ENCODE measurements at places on chromosomes 3 and 15.

DNA sequence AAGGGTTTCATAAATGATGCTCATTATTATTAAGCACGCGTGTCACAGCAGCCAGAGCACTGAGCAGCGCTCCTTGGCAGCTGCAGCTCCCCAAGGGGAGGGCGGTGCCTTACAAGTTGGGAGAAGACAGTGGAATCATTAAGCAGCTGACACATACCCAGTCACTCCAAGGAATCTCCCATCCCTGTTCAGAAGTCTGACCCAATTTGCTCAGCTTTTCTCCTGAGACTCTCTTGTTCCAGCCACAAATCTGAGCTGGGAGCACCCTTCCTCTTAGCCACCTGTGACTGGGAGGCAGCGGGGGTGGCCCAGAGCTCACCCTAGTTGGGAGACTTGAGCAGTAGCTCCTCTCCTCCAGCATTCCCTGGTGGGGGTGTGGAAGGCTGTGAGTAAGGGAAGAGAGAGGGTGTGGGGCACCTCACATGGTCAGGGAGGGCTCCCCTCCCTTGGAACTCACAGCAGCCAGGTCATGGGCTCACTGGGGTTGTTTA, 64.3 kb downstream of the DUT start:
- no peak for DNase-seq

DNA sequence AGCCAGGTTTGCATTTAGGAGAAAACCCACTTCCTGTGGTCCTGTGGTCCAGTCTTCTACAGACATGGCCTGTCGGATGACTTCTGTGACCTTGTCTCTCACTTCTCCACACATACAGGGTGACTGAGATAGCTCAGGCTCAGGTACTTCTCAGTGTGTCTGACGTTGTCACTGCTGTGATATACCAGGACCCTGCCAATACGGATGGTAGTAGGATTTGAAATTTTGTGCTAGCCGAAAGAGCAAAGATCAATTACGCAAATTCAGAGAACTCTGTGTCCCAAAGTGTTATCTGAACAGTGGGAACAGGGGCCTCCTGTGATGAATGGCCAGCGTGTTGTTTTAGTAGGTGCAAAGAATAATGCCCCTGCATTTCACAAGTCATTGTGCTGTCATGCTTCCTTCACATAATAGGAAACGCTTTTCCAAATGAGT, 128.9 kb downstream of the MCTP2 start:
- DNase-seq = no peak

DNA sequence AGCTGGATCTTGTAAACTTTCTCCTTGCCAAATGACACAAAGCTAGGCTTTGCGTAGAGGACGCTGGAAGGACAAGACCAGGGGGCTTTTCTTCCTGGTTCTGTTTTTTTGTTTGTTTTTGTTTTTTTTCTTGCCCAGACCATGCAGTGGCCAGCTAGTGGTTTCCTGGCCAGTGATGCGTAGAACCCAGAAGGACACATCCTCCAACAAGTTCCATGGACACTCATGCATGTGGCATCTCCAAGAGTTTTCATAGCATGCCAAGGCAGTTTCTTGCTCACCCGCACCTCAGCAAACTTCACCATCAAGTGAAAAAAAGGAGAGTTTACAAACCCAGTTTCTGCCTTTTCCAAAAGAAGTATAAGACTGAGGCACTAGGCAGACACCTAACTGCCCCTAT, 46.1 kb upstream of the TMCO5A start:
- DNase-seq = no peak

DNA sequence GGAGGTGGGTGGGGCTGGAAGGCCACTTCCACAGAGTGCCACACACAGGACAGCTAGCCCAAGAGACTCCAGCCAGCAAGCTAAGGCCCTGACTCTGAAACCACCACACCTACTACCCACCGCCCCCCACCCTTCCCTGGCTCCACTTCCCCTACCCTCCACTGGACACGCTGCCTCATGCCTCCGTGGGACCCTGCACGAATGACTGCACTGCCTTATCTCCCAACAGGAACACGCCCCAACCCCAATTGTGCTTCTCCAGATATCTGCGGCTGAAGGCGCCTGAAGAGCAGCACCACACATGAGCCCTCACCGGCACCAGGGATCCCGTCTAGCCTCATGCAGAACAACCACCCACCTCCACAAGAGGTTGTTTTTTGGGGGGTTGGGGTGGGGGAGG, 2.7 kb downstream of the LINGO1 start:
- DNase-seq = no peak

DNA sequence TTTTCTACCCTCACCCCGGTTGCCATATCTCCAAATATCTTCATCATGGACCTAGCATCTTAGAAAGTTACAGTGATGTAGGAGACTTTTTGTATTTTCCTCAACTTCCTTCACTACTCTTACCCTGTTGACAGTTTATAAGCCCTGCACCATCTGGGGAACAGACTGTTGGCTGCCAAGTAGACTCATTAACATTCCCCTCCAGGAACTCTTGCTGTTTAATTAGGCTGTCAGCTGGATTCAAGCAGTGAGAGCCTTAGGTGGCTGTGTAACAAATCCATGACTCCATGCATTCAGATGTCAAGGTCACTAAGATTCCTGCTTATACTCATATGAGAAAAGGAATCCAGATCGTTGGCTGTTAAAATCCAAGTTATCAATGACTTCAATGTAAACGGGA, 198.3 kb downstream of the NAALADL2 start:
- no peak for DNase-seq

GRCh38 chr15:68676926-68677325, 98.1 kb downstream of the CORO2B start:
- DNase-seq = no peak

- no peak for DNase-seq
These were observed 1.6 kb upstream of the FURIN start for GRCh38 chr15:90866800-90867199.

DNA sequence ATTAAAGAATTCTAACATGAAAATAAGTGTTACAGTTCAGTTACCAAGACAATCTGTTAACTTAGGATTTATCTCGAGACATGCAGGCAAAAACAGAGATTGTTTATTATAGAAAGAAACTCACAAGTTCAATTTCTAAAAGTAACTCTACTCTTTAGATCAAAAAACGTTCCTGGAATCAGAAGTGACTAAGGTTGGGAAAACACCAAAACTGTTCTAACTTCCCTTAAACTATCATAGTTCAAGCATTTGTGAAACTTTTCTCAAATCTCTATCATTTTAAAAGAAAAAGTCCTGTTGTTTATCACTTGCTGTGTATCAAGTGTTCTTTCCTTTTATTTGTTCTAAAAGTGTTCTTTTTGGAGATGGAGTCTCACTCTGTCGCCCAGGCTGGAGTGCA, 8.7 kb downstream of the WDR82 start:
- no peak for DNase-seq

DNA sequence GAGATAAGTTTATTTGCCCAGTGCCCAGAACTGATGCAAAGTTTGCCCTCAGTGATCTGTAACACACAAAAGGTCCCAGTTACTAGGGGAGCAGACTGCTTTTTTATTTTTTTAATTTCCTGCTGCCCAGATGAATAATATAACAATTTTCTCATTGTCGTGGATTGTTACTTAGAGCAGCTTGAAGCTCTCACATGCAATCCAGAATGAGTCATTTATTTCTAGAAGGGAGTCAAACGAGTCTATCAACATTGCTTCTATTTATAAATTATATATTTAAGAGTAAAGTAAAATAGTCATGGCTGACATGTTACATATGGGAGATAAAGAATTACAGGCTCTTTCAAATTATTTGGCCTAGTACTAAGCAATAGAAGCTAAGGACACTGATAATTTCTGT, 41.3 kb downstream of the MEIS2 start:
- no peak for DNase-seq

DNA sequence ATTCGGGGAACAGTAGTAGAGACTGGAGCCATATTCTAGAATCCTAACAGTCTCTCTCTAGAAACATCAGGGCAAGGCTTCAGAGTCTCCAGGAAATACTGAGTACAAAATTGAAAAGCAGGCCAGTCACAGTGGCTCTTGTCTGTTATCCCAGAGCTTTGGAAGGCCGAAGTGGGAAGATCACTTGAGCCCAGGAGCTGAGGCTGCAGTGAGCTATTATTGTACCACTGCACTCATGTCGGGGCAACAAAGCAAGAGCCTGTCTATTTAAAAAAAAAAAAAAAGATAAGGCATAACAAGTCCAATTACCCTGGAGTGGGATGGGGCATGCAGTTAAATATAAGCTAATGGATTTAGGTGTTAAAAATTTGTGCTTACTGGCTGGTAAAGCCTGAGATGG, 79.0 kb downstream of the SEMA6D start:
- DNase-seq = no peak

DNA sequence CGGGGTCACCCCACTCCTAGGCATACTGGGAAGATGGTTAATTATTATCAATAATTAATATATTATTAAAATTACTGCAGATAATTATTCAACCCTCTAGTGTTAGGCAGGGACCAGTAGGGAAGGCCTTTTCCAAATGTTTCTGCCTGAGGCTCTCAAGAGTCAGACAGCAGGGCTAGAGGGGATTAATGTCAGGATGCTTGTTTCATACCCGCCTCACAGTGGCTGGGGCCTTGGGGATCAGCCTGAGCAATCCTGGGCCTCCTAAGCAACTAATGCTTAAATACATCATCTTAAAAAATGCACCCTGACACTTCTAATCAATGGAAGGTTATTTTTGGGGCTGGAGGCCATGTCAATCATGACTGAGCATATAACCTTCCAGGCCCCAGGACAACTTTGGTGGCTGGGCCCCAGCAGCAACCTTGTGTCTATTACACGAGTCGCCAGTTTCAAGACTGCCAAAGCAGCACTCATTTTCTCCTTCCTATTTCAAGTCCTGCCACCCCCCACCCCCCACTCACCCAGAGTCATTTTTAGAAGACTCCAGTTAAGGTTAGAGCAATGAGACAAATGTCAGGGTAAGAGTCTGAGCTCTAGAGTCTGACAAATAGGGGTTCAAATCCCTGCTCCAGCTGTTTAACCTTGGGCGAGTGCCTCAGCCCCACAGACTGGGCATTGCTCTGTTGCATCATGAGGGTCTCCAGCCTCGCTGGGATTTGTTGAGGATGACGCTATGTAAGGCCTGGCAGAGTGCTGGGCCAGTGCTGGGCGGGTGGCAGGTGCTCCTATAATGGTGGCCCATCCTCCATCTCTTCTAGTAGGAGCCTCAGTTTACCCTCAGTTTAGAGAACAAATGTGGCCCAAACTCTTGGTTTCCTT, 6.1 kb downstream of the AMOTL2 start:
- DNase-seq = no peak

DNA sequence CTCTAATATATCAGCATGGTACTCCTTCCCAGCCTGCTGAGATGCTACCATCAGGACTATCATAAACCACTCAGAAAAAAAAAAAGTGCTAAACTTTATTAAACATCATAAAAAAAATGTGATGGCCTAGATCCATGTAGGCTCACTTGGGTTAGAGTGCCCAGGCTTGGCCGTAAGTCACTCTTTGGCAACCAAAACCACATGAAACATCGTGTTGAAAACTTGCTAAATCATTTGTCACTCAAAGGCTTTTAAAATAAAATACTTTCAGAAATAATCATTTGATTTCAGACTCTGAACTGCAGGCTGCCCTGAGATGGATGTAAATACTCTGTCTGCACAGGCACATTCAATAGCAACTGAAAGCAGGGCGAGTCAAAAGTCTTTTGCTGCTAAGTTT, 78.4 kb upstream of the WNT5A start:
- DNase-seq = no peak

DNA sequence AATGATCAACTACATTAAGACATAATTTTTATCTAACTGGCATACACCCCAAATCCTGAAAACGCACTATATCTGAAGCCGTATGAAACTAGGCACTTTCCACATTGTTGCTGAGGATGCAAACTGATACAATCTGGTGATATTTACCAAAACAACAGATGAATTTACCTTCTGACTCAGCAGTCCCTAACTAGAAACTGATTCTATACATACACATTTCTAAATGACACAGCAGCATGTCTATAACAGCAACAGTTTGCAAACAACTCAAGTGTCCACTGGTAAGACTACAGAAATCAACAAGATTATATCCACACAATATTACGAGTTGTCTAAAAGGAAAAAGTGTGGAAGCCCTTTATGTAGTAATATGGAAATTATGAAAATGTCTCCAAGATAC, 22.9 kb downstream of the SECISBP2L start:
- no peak for DNase-seq

- no peak for DNase-seq
These were observed 21.8 kb upstream of the EDEM1 start for GRCh38 chr3:5165698-5166097.

- no peak for DNase-seq
These were observed 421.9 kb downstream of the MECOM start for GRCh38 chr3:169241630-169241990.

DNA sequence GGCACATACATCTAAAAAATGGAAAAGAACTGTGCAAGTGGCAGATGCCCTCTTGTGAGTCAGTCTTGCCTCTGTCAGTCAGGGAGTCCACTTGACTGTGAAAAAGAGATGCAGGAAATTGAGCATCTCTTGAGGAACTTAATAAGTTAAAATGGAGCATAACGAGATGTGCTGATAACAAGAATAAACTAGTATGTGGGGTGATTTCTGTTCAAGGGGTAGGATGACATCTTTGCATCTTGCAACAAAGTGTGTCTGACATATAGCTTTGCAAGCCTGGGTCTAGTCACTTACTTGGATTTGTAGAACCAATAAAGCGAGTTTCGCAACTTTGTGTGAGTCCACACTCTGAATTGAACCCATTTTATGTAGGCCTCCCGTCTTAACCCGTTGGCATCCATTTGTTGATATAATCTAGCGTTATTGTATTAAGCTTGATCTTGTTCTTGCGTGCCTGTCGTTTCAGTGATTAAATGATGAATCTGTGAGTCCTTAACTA, 2.2 kb downstream of the USP3 start:
- no peak for DNase-seq

GRCh38 chr15:68365770-68366169, 66.2 kb downstream of the ITGA11 start:
- no peak for DNase-seq

GRCh38 chr3:156615592-156616173, 58.7 kb upstream of the TIPARP start:
- no peak for DNase-seq

- DNase-seq = no peak
These were observed 284.4 kb upstream of the WNT5A start for GRCh38 chr3:55771503-55771902.

GRCh38 chr3:192570821-192571791, 156.2 kb downstream of the FGF12 start:
- DNase-seq = no peak

DNA sequence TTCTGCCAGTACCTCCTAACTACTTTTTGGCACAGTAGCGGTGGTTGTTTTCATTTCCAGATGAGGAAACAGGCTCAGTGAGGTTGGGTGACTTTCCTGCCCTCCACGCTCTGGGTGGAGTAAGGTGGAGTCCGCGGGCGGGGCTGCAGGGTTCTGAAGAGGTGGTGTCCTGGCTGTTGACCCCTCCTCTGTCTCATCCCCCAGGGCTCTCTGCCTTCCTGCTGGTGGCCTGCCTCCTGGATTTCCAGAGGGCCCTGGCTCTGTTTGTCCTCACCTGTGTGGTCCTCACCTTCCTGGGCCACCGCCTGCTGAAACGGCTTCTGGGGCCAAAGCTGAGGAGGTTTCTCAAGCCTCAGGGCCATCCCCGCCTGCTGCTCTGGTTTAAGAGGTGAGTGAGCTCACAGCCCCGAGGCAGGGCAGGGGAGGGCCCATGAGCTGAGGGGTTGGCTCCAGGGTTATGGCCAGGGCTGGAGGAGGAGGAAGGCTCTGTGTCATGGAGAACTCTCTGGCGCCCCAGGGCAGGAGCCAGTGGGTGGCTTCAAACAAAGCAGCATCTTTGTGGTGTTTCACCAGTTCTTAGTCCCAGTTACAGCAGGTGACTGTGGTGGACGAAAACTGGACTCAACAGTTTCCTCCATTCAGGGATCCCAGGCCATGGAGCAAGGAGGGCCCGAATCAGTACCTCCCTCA, 10.4 kb downstream of the SLC28A1 start:
- DNase-seq = no peak
